ENCODE measurements at places on chromosomes 5 and 9.

GRCh38 chr9:108411632-108412031 lies 444.2 kb downstream of the ACTL7B start:
- no peak for DNase-seq

DNA sequence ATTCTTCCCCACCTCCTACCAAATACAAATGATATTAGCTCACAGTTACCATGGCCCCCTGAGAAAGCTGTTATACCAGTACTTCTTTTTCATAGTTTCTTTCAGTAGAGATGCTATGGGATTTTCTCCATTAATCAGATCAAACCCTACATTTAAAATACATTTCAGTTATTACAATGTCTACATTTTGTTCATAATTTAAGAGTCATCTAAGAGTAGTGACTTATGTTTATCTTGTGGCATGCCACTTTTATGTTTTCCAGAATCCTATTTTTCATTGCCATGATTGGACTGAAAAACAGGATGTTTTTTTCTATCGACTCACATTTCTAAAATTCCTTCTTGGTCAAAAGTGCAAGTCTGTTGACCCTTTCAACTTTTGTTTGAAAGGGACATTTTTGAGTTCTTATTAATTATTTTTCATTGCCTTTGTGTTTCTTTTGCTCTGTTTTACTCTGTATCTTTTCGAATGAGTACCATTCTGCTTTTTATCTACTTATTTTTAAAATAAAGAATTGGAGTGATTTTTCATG lies 77.4 kb upstream of the ANXA1 start:
- DNase-seq, result no peak

GRCh38 chr9:26057050-26057449 lies 378.8 kb upstream of the TUSC1 start:
- no peak for DNase-seq

DNA sequence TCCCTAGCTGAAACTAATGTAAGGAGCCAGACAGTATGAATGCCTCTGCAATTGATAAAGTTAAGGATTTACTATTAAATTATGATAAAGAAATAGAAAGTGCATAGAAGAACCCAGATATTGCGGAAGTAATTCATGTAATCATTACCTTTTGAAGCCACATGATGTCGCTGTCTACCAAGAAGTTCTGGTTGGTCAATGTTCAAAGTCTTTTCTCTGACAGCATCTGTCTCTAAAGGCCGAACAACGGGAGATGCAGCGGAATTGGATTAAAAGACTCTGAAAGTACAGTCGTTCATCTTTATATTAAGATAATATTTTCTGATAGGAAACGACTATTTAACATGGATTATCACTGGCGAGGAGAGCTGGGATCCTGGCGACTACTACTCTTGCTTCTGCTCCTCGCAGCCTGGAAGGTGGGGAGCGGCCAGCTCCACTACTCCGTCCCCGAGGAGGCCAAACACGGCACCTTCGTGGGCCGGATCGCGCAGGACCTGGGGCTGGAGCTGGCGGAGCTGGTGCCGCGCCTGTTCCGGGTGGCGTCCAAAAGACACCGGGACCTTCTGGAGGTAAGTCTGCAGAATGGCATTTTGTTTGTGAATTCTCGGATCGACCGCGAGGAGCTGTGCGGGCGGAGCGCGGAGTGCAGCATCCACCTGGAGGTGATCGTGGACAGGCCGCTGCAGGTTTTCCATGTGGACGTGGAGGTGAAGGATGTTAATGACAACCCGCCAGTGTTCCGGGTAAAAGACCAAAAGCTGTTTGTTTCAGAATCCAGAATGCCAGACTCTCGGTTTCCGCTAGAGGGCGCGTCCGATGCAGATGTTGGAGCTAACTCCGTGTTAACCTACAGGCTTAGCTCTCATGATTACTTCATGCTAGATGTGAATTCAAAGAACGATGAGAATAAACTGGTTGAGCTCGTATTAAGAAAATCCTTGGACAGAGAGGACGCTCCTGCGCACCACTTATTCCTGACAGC lies at the start of gene PCDHA8:
Gene PCDHA8, plus strand, starts transcription at position 210 of the 985 bp plus-strand sequence. Its CDS starts 135 bp downstream, at position 345.
- no peak for DNase-seq

DNA sequence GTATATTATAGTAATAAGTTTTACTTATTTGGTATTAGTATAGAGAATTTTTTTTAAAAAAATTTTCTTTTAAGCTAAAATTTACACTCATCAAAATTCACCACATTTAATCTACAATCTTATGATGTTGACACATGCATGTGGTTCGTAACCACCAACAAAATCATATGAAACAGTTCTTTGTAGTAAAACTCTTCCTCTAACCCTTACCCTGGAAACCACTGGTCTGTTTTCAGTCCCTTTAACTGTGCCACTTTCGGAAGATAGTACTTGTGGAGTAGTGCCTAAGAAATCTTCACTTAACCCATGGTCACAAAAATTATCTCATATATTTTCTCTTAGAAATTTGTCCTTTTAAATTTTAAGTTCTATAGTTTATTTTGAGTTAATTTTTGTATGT lies 1498.8 kb downstream of the MAT2B start:
- DNase-seq, result no peak

GRCh38 chr9:88060746-88061145 lies 77.5 kb downstream of the SPATA31C2 start:
- DNase-seq, result no peak

DNA sequence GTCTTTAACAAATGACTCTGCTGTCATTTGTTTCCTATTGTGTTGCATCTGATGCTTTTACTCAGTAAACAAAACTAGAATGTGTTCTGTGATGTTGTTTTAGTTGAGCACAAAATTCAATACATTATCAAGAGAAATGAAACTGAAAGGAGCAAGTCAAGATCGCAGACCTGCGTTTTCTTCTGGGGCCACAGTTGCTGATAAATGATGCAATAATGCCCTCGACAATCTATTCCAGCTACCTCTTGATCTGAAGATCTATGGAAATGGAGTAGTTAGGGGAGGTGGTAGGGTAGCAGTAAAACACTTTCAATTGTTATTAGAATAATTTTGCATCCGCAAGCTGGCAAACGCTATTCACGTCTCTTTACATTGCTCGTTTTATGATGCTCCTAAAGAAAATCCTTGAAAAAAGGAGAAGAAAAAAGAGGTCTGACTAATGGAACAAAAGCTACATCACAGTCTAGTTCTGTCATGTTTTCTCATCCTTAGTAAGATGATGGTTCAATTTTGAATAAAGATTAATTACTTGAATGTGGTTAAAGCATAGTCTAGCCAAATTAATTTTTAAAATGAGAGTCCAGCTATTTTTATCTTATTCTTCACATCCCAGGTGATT lies 1.6 kb downstream of the ZNF366 start:
- DNase-seq, result no peak

DNA sequence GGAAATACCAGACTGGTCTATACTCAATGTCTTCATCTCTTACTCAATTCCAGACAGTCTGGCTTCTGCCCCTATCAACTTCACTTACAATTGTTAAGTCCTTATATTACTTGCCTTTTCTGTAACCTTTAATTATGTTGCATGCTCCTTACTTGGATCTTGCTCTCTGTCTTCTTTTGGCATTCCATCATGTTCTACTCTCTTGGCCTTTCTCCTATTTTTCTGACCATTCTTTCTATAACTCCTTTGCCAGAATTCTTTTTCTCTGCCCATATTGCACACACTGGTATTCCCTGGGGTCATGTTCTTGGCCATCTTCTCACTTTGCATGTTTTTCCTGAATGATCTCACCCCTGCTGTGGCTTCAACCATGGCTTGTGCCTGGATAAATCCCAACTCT lies 209.8 kb upstream of the ZNF462 start:
- no peak for DNase-seq

DNA sequence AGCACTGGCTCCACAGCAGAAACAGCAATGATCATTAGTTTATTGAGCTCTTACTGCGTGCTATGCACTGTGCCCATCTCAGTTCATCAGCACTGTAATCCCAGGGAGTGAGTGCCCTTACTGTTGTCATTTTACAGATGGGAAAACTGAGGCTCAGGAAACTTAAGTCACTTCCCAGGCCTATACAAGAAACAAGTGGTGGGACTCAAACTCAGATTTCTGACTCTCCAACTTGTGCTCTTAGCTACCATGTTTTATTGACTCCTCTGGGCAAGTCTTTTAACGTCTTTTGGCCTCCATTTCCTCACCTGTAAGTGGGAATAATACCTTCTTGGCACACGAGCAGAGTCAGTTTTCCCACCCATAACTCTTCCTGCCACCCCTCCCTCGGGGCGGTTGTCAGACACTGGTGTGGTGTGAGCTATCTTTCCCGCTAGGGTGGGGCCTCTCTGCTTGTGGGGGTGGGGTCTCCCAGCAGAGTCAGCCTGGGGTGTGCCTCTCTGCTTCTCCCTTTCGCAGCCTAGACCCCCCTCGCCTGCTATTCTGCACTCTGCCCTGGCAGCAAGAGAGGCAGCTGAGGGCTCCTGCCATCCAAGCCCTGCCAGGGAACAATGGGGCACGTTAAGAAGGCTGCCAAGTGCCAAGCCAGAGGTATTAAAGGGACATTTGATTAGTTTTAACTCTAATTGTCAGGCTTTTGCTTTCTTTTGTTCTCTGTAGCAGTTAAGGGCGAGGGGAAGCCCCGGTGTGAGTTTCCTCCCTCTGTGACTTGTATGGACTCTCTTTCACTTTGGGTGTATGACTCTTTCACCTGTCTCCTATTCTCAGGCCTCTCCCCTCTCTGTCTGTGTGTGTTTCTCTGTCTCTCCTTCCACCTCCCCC lies 12.1 kb downstream of the GALNT10 start:
- peak; percentile 13 for DNase-seq

GRCh38 chr9:107064378-107064777 lies 201.4 kb downstream of the ZNF462 start:
- no peak for DNase-seq

GRCh38 chr5:161934486-161934885 lies 86.6 kb downstream of the GABRA1 start:
- no peak for DNase-seq

- no peak for DNase-seq
These were observed 444.3 kb upstream of the PIK3R1 start for GRCh38 chr5:67771221-67771620.

DNA sequence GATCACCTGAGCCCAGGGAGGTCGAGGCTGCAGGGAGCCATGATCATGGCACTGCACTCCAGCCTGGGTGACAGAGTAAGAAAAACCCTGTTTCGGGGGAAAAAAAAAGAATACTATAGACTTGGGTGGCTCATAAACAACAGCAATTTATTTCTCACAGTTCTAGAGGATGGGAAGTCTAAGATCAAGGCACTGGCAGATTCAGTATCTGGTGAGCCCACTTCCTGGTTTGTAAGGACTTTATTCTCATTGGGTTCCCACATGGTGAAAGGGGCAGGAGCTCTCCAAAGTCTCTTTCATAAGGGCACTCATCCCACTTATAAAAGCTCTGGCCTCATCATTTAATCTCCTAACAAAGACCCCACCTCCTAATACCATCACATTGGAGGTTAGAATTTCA lies 8.7 kb downstream of the HINT1 start:
- no peak for DNase-seq

GRCh38 chr9:93292288-93292615 lies 108.3 kb downstream of the WNK2 start:
- no peak for DNase-seq

DNA sequence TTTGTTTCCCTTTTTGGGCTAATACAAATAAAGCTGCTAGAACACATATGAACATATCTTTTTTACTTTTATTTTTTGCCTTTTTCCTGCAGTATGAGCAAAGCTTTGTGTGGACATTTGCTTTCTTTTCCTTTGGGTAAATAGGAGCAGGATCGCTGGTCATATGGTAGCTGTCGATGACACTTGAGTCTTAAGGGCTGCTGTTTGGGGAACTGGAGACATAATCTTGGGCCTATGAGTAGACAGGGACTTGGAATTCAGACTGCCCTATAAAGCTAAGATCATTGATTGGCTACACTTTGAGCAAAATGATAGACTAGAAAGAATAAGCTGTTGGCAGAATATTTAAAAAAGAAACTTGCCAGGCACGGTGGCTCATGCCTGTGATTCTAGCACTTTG lies 60.9 kb upstream of the ABL1 start:
- no peak for DNase-seq

DNA sequence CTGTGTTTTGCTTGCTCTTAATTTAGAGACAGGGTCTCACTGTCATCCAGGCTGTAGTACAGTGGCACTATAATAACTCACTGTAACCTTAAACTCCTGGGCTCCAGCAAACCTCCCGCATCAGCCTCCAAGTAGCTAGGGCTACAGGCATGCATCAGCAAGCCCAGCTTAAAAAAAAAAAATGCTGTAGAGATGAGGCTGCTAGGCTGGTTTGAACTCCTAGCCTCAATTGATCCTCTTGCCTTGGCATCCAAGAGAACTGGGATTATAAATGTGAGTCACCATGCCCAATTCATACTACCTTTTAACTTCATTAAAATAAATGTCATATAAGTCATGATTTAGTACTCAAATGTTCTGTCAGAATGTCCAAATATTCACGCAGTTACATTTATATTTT lies 2195.7 kb upstream of the C9orf72 start:
- no peak for DNase-seq

- no peak for DNase-seq
These were observed 19.0 kb downstream of the TMC1 start for GRCh38 chr9:72540348-72540873.

- DNase-seq, result no peak
These were observed 110.5 kb upstream of the LPCAT1 start for GRCh38 chr5:1634337-1634661.

- peak; percentile 35 for DNase-seq
These were observed 722 bp downstream of the CDC42SE2 start for GRCh38 chr5:131264451-131265099.

GRCh38 chr5:158801893-158802292 lies 297.8 kb downstream of the EBF1 start:
- DNase-seq, result no peak

DNA sequence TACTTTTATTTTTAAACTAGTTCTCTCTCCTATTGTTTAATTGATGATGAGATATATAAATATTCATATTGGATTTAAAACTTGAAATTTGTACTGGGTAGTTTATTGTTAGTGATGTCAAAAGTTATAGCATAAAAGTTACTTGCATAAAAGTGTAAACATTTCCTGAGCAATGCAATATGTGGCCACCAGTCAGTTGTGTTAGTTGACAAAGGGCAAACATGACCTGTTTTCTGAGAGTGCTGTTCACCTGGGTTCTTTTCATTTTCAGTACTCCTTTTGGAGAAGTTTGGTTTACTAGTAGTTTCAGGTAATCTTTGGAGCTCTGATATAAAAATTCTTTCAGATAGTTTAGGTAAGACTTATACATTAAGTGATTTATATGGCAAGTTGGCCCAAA lies 69.4 kb downstream of the COMMD10 start:
- DNase-seq, result no peak

DNA sequence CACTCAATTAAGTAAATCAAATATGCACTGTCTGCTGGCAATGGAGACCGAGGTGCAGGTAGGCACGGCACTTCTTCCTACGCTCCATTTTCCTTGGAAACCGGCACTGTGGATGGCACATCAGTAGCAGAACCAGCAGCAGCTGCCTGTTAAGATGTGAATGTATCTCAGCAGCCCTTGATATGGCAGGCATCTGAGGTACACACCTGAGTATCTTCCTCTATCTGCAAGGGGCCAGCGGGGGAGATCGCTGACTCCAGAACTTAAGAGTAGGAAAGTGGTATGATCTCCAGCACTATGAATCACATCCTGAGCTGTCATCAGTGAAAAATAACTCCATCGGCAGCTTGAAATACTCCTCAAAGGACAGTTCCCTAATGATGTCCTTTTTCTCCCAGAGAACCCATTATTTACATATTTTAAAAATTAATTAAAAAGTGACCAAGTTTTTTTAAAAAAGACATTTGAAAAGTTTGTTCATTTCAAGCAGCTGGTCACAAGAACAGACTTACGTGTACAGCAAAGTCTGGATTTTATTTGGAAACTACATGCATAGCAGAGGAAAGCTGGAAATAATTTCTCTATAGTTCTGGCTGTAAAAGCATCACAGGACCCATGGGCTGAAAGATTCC lies 97.1 kb downstream of the ADAMTS12 start:
- DNase-seq, result no peak

GRCh38 chr5:163622799-163623198 lies 117.4 kb downstream of the MAT2B start:
- DNase-seq, result no peak
